Suppressor macrophage (primary cell): ENCODE measurements at places on chromosomes 3 and 15.

GRCh38 chr3:104547031-104547430, 819.7 kb upstream of the ALCAM start:
- DNase-seq = no peak

GRCh38 chr3:141444586-141445285, 42.1 kb upstream of the RASA2 start:
- no peak for DNase-seq

DNA sequence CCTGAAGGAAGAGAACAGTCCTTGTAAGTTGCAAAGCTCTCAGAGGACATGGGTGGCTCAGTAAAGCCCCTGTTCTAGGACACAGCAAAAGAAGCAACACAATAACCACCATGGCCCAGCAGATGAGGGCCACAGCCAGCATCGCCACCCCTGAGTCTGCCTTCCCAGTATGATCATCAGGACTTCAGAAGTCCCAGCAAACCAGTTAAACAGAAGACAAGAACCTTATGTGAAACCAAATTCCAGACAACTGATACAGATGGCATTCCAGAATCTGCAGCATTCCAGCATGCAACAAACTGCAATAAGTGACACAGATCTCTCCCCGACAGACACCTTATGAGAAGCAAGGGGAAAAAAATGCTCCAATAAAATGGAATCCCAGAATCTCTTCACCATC, 30.4 kb downstream of the SPINK8 start:
- no peak for DNase-seq

- DNase-seq = peak; percentile 86
These were observed 710 bp upstream of the CLK3 start for GRCh38 chr15:74614744-74615507.

DNA sequence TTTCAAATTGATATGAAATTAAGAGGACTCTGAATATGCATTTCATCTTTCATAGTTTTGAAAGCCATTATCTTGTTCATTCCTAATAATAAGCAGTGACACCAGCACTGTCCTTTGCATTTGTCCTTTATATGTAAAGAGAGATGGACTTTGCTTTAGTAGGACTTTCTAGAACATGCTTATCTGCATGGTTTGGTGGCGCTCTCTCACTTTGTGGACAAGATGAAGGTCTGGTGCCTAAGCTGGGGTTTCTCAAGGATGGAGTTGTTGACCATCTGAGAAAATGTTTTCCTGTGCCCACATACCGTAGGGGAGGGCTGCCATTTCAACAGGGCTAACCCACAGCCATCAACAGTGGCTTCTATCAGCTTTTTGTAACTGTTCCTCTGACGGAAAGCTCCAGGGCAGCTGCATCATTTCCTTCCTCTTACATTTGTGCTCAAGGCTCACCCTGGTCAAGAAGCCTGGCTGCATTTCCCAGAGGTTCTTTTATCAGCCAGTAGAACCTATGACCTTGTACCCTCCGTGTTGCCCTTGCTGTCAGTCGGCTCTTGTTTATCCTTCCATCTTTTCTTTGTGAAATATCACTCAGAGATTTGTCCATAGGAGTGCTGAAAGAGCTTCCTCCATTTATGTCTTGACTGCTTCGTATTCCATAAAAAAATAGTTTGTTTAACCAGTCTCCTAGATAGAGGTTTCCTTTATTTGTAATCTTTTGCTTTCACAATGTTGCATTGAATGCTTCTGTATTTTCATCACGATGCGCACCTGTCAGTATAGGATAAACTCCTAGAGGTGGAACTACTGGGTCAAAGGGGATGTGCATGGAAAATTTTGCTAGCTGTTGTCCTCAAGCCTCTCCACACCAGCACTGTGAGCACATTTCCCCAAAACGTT, 44.6 kb downstream of the ABHD2 start:
- peak; percentile 96 for DNase-seq

GRCh38 chr15:20356444-20356910, 185.1 kb downstream of the GOLGA6L6 start:
- DNase-seq = peak; percentile 80

DNA sequence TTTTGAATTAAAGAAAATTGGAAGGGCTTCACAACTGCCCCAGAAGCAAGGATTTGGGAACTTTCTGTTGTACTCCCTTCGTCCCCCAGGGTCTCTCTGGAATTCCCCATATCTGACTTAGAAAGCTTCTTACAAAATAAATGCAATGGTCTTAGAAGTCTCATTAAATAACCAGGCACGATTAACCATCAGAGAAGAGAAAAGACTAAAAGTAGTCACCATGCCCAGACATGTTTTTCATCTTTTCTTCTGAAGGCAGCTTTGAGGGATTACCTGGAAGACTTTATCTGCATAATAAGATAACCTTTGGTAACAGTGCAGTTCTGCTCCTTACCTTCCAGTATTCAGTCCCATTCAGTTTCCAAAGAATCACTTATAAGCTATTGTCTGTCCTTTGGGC, 135.9 kb downstream of the PTPRG start:
- no peak for DNase-seq

DNA sequence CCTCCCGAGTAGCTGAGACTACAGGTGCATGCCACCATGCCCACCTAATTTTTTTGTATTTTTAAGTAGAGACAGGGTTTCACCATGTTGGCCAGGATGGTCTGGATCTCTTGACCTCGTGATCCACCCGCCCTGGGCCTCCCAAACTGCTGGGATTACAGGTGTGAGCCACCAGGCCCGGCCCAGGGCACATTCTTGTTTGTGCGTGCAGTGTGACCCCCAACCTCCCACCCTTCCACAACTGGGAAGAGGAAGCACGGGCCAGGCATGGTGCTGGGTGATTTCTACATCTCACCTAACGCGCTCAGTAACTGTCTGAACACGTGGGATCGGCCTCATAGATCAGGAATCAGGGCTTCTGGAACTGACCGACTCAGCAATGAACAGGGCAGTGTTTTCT, 48.0 kb downstream of the KLHL6 start:
- no peak for DNase-seq

- DNase-seq = no peak
These were observed 50.9 kb downstream of the C3orf85 start for GRCh38 chr3:109187390-109187789.

GRCh38 chr15:39595338-39596221, 14.7 kb downstream of the THBS1 start:
- DNase-seq = no peak

- no peak for DNase-seq
These were observed 67.0 kb downstream of the NOX5 start for GRCh38 chr15:69081310-69082004.

DNA sequence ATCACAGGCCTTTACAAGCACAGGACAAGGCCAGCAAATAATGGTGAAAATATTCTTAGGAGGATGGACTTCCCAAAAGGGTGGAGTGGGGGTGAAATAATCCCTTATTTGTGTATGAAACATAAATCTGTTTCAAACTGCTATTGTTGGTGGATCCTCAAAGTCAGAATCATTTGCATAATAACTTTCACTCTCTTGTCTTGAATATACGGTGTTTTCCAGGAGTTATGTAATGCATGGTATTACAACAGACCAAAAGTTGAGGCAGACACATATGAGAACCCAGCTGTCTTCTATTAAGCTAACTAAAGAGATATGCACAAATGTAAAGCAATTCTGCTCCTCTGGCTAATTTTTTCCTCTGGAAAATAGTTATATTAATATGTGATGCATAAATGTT, 57.7 kb downstream of the PRTG start:
- DNase-seq = peak; percentile 61

DNA sequence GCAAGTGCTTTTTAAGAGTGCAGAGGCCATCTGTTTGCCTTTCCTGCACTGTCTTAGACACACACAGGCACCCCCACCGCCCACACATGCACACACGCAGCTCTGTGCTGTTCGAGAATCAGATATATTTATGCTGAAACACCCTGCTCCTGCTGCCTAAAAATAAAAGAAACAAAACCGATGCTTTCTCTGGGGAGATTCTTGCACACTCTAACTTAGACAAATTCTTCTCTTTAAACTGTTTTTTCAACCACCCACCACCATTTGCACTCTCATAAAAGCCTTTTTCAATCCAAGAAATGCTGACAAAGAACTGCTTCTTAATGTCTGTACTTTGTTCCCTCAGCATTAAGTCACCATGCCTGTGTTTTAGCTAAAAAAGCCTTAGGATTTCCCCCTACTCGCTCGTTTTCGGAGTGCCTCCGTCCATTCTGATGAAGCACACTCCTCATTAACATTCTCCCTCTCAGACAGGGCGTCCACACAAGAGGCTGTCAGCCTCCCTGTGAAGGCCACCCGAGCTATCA, 26.2 kb downstream of the SLC12A8 start:
- no peak for DNase-seq

GRCh38 chr15:80028937-80029336, 30.5 kb upstream of the ZFAND6 start:
- no peak for DNase-seq

GRCh38 chr3:181683563-181683962, 28.2 kb upstream of the SOX2 start:
- no peak for DNase-seq
